ENCODE measurements at places on chromosomes 7 and 10.

GRCh38 chr10:59628456-59628855 lies 81.2 kb downstream of the SLC16A9 start:
- no peak for DNase-seq

- no peak for DNase-seq
These were observed 63.5 kb downstream of the PIK3AP1 start for GRCh38 chr10:96656839-96657238.

GRCh38 chr10:27345455-27345920 lies 104.9 kb upstream of the ACBD5 start:
- no peak for DNase-seq

- DNase-seq: no peak
These were observed 1.7 kb downstream of the LRRN3 start for GRCh38 chr7:111092406-111093236.

DNA sequence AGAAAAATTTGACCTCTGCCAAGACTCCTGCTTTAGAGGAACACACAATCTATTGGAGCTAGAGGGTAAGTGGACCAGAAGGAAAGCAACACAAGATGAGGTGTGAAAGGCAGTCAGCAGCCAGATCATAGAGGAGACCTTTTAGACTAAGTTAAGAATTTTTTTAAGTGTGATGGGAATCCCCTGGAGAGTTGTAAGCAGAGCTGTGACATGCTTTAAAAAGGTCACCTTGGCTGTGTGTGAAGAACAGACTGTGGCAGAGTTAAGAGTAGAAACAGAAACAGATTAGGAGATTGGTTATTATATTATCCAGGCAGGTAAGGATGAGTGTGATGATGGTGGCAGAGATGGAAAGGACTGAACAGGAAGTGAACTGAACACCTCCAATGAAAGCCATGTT lies 23.5 kb downstream of the CPEB3 start:
- no peak for DNase-seq

GRCh38 chr7:2650451-2650850 lies 18.7 kb downstream of the TTYH3 start:
- no peak for DNase-seq

DNA sequence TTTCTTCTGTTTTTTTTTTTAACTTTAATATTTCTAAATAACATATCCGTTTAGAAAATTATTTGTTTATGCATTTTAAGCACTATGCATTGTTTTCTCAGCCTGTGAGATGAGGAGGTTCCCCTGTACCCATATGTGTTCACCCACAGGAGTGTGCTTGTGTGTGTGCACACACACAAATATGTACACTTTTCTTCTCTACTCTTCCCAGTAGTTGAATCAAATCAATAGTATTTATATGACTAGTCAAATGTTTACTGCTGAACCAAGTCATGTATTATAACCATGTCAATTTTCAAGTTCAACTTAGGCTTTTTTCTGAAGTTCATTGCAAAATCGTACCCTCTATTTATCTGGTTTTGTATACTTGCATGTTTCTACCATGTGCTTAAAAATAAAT lies 37.3 kb downstream of the HDAC9 start:
- no peak for DNase-seq

DNA sequence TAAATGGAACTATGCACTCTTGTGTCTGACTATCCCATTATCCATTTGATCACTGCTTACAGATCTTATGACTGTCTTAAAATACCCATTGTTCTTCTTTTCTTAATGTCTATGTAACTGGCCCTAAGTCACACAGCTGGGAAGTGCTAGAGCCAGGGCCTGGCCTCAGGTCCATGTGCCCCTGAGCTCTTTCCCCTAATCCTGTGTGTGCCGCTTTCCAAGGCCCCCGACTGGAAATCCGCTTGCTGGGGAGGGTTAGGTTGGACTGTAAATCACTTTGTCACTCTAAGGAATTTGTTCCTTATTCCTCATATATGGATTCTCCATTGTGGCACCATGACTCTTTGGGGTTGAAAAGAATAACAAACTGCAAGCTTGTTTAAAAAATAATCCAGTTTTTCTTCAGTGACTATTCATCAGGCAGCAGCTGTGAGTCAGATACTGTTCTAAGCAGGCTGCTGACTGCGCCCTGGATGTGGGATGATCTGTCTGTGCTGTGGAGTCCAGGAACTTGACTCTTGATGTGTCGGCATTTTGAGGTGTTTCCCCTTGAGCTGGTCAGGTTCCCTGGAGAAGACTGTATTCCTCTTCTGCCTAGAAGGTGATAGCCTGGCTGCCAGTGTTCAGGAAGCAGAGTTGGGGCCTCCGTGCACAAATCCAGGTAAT lies 236.3 kb downstream of the SDK1 start:
- DNase-seq: peak; percentile 1

DNA sequence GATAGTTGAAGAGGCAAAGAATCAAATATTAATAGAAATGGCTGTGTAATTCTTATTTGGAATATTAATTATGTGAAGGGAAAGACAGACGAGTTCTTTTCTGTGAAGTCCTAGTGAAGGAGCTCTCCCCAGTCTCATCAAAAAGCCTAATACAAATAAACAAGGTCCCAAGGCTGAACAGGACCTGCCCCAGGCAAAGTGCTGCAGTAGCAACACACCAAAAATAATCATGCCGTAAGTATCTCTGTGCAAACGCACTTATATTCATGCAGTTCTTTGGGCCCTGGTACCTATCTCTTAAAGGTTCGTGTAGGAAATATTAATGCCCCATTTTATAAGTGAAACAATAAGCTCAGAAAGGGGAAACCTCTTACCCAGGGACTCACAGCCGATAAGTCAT lies 12.2 kb upstream of the CHST15 start:
- DNase-seq: no peak

DNA sequence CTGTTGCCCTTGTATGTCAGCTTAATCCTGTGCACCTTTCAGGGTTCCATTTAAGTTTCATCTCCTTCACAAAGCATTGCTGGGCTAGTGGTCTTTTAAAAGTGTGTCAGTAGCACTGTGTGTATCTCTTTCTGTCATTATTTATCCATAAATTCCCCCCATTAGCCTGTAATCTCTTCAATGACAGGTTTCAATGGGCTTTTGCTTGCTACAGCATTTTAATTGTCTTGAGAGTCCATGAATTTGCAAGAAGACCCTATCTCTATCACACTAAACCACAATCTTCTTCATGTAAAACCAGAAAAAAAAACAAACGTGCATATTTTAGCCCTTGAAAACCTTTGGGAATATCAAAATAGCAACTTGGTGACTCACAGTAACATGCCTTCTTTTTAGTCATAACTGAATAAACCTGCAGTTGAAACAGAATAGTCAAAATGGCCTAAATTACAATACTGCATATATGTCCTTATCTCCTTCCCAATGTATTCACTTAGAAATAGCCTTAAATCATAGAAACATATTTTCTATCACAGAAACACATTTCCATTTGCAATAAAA lies 118.6 kb downstream of the PON1 start:
- no peak for DNase-seq

- DNase-seq: peak; percentile 50
These were observed 594 bp upstream of the RP9 start for GRCh38 chr7:33109758-33110238.

GRCh38 chr7:78399033-78399769 lies 600.6 kb downstream of the PHTF2 start:
- DNase-seq: no peak

DNA sequence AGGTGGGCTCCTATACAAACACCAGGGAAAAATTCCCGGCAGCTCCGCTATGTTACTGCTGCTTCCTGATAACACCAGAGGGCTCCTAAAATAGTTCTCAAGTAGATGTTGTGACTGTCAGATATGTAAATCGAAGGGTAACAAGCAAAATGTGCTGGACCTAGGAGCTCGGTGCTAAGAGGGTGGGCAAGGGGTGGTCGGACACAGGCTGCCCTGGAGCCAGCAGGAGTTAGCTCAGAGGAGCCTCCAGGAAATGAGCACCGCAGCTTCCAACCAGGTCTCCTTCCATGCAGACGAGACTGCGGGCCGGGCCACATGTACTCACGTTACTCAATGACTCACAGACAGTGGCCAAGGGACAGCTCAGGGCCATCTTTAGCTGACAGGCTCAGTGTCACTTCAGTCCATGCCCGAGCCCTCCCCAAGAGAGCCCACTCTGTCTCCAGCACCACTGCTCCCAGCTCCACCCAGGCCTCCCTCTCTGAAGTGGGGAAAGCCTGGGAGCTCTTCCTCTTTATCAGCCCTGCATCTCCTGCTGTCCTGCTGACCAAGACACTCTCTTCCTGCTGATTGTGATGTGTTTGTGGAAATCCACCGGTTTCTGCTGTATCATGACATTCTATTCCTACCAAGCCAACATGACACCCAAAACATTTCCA lies 37.2 kb upstream of the TMEM273 start:
- no peak for DNase-seq

- no peak for DNase-seq
These were observed 144.5 kb downstream of the LRMDA start for GRCh38 chr10:75575940-75576339.

DNA sequence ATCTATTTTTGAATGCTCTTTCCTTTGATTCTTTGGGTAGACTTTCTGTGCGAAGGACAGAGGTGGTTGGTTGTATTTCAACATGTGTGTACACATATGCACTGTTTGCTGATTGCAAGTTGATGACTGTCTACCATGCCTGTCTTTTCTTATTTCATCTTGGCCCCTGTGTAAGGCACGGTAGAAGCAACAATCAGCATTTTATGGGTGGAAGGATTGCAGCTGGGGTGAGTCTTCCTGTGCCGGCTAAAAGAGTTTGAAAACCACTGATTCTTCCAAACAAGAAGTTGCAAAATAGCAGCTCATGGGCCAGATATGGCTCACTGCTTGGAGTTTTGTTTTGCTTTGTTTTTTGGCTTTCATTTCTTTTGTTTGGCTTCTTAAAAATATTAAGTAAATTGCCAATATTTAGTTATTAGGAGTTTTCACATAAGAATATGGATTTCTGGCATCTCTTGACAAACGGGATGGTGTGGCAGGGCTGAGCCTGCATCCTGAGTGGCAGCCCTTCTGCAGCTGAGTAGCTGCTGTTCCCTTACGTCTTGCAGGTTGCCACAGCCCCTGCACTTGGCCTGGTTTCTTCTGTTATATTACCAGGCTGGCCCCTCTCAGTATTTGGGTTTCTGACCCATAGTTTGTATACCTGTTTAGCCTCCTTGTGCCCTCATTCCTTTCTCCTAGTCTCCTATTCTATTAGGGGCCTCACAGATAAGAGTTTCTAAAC lies 7.2 kb downstream of the ZNF862 start:
- no peak for DNase-seq
